Nephron progenitor cell (in vitro differentiated cells): ENCODE measurements at places on chromosomes 16 and 17.

GRCh38 chr17:61152898-61153297 lies 246.7 kb upstream of the TBX2 start:
- DNase-seq: no peak

GRCh38 chr17:21212826-21213637 lies 929 bp downstream of the TMEM11 start:
- no peak for DNase-seq

DNA sequence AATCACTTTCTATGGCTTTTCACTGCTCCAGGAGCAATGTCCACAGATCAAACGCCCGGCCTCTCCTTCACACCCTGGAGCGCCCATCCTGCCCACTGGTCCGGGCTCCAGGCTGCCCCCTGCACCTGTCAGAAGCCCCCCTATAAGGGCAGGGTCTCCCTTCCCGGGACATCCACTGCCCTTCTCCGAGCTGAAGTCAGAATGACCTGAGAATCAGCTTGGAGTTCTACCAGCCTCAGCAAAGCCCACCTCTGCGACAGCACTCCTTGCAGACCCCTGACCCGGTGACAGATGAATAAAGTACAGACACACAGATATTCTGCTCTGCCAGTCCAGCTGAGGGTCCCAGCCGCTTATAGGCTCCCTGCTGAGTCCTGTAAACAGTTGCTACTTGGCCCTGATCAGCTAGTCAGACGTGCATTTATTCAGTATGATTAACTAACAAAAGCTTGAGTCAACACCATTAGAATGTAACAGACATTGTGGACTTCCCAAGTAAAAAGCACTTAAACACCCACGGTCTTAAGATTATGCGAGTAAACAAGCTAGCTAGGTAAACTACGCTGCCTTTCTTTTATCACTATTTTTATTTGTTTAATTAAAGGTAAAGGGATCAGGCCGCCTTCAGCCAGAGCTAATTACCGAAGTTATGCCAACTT lies 4.8 kb downstream of the SLC7A5 start:
- DNase-seq: no peak

- DNase-seq: peak; percentile 68
Measured at GRCh38 chr17:31388770-31389656, 2.5 kb upstream of the RAB11FIP4 start.

- DNase-seq: peak; percentile 7
Measured at GRCh38 chr16:64541621-64542020, 580.2 kb downstream of the CDH11 start.

GRCh38 chr17:81733507-81734404 lies 21.7 kb downstream of the SLC25A10 start:
- peak; percentile 83 for DNase-seq

- DNase-seq: no peak
Measured at GRCh38 chr17:82491196-82491530, 28.4 kb upstream of the FOXK2 start.

GRCh38 chr16:62105244-62105643 lies 69.0 kb upstream of the CDH8 start:
- DNase-seq: no peak
